ENCODE measurements at places on chromosomes 6 and 20.

GRCh38 chr6:39769012-39769411 is 23.2 kb upstream of the DAAM2 start:
- no peak for DNase-seq

GRCh38 chr6:136609873-136610706 is 59.9 kb upstream of the MAP7 start:
- peak; percentile 99 for DNase-seq

DNA sequence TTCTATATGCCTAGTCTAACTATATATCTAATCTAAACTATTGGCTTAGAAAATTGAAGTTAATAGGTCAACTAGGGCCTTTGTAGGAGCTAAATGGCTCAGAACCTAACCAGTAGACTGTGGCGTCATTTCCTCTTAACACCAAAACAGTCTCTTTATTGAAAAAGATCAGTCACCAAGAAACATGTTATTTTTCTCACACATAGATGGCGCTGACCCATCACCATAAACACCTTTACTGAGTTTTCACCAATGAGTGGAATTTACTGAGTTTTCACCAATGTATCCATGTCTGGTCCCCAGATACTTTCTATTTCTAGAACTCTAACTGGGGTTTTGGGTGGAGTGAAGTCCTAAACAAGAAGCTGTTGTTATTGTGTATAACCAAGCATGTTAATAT is 636.0 kb downstream of the BCKDHB start:
- DNase-seq, result peak; percentile 36

GRCh38 chr6:53492860-53493634 is 51.9 kb downstream of the GCLC start:
- DNase-seq, result peak; percentile 59

DNA sequence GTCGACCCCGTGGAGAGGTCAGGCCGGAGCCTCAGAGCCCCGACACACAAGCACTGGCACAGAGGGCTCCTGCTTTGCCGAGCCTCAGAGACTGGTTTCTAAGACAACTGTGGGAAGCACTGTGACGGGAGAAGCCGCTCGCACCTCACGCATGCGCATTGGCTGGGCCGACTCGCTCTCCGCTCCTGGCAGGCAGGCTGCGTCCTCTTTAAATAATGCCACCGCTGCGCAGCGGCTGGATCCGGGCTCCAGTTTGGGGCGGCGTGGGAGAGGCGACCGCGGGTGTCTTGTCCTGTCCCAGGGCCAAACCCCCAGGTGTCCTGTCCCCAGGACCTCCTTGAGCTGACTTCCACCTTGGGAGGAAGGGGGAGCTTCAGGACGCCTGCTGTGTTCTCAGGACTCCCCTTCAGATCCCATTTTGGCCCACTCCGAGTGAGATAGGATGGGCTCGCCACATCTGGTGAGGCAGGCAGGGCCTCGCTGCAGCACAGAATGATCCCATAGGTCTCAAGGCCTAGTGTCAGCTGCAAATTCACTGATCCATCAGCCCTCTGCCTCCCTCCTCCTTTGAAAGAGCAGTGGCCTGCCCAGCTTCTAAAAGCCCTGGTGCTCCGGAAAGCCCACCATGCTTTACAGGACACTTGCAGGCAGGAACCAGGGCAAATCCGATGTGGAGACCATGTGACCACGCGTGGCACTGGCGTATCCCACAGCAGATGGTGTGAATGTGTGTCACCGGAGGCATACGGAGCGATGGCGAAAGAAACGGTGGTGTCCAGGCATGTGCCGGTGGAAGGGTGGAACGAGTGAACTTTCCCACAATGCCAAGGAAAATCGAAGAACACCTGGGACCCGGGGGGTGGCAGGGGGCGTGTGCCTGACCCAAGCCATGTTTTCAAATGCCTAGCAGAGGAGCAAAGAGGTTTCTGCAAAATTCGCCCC is 169.3 kb upstream of the ZNF337 start:
- peak; percentile 71 for DNase-seq

- DNase-seq, result no peak
Observed at GRCh38 chr6:63476302-63476701, 96.0 kb upstream of the LOC128125822 start.

DNA sequence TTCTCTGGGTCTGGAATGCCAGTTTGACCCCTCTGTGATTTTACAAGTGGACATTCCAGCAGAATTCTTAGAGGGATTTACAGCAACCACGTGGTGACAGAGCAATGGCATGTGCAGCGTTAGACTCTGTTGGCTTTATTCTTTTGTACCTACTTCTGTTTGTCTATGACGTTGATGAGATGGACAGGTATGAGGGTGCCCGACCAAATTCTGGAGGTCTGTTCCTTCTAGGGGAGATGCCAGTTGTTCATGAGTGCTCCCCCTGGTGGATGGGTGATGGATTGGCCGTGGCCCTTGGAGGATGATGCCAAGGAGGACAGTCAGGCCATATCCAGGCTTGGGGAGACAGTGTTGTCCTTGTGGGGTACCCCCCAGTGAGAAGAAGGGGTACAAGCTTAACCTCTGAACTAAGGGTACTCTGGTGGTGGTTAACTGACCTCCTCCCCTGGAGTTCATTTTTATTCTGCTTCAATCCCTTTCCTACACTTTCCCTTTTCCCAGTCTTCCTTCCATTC is 198.6 kb downstream of the DTNBP1 start:
- DNase-seq, result no peak

- no peak for DNase-seq
Observed at GRCh38 chr6:26305641-26305969, 59.4 kb upstream of the BTN3A2 start.

DNA sequence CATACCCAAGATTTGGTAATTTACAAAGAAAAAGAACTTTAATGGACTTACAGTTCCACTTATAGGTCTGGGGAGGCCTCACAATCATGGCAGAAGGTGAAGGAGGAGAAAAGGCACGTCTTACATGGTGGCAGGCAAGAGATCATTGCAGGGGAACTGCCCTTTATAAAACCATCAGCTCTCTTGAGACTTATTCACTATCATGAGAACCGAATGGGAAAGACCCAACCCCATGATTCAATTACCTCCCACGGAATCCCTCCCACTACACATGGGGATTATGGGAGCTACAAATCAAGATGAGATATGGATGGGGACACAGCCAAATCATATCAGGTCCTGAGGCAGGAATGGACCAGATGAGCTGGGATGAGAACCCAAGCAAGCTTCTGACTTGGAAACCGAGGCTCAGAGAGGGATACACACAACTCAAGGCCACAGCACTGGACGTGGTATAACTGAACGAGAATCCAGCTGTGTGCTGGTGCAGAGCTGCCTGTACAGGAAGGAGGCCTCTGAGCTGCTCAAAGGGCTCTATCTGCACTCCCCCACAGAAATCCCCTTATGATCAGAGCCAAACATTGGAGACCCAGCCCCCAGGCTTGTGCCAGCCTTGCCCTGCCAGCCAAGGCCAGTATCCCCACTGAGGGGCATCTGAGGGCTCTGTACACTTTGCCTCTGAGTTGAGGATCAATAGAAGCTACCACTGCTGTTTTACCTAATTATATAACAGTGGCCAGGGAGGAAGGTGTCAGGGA is 137.8 kb downstream of the CEBPB start:
- DNase-seq, result no peak

DNA sequence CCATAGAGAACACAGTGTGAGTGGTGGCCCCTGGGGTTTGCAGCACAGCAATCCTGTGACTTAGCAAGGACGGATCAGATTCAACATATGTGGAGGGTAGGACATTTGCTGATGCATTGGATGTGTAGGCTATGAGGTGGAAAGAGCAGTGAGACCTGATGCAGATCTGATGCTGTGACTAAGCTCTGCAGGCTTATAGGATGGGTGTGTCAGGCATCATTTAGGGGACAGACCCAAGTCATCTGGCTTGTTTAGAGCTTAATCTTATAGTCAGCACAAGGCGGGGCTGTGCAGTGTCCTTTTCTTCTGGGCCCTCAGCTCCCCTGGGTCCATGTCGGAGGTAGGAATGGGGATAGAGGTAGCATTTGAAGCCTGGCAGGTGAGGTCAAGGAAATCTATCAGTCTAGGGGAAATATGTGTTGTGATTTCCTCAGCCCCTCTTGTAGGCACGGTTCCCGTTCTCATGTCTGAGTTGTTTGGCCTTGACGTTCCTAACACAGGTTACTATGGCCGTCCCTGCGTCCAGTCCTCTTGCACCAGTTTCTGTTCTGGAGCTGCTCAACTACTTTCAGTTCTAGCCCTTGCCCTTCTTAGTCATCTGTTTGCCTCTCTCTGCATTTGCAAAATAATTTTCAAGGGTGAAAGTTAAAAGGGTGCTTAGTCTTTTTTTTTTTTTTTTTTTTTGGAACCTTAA is 15.6 kb upstream of the MAPRE1 start:
- no peak for DNase-seq

DNA sequence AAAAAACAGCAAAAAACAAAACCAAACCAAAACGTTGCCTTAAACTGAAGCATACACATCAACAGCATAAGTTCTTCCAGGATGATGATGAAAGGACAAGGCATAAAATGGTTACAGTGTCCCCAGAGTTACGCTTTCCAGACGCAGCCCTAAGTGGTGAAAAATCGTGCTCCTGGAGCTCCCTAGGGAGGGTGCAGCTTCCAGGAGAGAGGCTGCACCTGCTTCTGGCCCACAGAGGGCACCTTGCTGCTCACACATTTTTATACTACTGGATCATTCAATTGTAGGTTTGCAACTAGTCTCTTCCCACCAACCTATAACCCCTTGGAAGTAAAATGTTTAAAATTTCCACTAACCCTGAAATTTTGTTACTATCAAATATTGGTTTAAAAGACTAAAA is 115.0 kb downstream of the PRKN start:
- no peak for DNase-seq

- DNase-seq, result no peak
Observed at GRCh38 chr6:82068721-82069120, 178.8 kb downstream of the IBTK start.

DNA sequence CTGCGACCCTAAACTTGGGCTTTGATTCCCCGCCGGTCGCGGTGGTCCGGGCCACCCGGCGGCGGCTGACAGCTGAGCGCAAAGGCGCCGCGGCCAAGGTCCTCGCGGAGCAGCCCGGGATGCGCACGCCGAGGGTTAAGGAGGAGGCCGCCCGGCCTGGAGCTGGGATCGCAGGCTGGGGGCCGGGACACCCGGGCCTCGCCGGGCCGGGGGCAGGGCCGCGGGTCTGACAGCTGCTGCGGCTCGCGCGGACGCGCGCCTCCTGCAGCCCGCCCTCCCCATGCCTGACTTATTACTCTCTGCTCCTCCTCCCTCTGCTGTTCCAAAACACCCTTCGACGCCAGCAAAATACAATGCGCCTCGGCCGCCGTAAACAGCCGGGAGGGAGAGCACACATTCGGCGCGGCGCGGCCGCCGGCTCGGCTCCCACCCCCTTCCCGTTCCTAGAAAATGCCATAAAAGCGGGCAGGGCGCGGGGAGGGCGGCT is 746 bp downstream of the BACH2 start:
- peak; percentile 78 for DNase-seq

GRCh38 chr6:153015094-153015640 is 12.7 kb upstream of the MTRF1L start:
- no peak for DNase-seq

DNA sequence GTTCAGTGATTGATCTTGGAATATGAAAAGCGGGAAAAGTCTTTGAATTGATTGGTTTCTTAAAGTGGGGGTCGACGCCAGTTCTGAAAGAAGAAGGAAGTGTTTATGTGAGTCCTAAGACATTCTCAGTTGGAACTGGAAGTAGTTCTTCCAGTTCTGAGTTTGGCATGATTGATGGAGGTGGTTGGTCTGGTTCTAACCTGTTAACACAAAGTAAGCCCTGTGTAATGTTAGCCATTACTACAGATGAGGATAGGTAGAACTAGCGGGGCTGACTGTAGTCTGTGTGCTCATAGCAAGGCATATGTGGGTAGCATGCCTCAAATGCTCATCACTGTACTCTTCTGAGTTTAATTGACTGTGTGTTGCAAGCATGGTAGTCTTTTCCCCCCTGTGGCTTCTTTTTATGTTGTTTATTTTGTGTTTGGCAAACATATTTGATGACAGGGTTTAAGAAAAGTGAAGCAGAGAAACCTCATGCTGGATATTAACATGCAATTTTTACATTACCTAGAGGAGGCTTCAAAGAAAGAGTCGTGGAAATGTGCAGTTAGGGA is 24.9 kb downstream of the CITED2 start:
- DNase-seq, result no peak

DNA sequence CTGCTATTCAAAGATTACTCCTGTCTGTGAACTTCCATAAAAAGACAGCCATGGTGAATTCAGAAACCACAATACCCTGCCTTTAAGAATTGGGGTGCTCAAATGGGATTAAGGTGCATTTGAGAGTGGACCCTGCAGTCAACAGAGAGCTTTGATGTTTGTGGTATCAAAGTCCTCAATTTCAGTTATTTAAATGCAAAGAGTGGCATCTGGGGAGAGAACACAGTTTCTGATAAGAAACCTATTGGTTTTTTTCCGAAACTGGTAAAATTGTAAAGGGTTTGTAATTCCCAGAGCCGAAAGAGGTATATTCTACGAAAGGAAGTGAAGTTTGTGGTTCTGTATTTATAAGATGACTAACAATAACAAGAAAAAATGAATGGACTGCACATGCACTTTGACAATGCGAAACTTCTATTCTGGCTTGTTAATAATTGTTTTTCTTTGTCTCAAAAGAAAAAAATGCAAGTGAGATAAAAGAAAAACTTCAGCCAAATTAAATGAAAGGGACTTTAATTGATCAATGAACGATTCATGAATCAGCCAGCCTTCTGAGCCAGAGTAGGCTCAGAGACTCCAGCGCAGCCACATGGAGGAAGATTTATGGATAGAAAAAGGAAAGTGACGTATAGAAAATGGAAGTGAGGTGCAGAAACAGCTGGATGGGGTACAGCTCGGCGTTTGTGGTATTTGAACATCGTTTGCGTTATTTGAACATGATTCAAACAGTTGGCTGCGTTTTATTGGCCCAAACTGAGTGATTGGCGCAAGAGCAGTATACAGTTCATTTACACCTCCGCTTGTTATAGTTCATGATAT is 70.5 kb upstream of the DUSP22 start:
- peak; percentile 10 for DNase-seq

GRCh38 chr6:146949425-146949824 is 254.8 kb upstream of the STXBP5 start:
- DNase-seq, result no peak

GRCh38 chr20:914727-915498 is 1.2 kb downstream of the ANGPT4 start:
- DNase-seq, result no peak

DNA sequence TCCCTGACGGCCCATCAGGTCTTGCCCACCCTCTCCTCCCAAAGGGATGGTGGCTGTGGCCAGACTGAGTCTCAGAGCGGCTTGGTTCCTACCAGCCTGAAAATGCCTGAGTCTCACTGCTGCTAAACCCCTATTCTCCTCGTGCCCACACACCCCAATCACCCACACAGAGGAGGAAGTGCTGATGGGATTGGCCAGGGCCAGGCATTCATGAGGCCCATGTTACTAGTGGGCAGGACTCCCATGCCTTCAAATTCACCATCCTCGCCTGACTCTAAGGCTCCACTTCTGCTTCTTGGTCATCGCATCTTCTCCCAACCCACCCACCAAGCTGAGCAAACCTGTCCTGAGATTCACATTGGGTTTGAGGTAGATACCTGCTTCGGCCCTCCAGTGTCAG is 80.1 kb upstream of the CST7 start:
- no peak for DNase-seq

DNA sequence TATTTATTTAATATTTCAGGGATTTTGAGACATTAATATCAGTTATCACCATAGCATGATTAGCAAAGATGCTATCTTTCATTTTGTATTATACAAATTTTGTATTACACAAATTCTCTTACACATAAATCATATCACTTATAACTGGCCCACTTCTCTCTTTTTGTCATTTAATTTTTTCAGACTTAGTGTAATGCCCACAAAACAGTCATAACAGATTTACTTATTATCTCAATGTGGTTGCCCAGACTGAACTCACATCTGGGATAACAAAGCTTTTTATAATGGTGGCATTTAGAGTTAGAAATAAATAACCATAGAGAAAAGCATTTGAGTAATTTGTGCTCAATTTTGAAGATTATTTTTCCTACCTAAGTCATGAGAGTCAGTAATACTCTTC is 148.3 kb downstream of the TFAP2B start:
- DNase-seq, result no peak
